ENCODE measurements at places on chromosomes 7 and 10.

GRCh38 chr7:11469028-11469745, 362.8 kb downstream of the THSD7A start:
- peak; percentile 11 for DNase-seq

DNA sequence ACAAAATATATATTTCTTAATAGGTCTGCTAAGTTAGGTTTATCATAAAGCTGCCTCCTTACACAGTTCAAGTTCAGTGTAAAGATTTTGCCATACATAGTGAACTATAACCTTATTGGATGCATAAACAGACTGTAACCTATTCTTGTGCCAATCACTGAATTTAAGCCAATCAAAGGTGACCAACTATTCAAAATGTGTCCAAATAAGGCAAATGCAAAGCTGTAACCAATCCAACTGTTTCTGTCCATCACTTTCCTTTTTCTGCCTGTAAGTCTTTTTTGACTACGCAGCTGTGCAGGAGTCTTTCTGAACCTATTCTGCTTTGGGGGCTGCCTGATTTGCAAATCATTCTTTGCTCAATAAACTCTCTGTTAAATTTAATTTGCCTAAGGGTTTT, 11.6 kb upstream of the DNMBP start:
- no peak for DNase-seq

DNA sequence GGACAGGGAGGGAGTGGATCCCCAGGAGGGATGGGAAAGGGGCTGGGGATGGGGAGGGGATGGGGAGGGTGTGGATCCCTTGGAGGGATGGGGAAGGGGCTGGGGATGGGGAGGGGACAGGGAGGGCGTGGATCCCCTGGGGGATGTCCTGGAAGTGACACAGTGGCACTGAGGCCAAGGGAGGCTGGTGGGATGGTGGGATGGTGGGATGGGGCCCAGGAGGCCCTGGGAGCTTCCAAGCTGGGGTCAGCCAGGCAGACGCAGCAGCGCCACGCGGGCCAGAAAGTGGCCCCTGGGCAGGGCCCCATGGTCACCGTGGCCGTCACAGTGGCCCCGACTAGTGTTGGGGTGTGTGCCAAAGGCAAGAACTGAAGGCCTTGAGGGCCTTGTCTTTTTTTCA, 67.8 kb downstream of the INPP5A start:
- no peak for DNase-seq

DNA sequence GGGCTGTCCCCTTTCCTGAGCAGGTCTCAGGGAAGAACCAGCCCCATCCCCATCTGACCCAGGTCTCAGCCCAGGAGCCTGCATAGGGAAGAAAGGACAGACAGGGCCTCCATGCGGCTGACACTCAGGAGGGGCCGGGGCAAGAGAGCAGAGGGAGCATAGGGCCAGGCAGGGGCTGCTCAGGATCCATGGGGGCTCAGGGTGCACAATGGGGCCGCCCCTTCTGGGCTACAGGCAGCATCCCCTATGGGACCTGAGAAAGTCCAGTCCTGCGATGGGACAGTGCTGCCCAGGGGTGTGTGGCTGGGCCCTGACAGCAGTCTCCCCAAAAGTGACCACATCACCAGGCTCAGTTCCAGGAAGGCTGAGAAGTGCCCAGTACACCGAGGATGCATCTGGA, 32.7 kb upstream of the ZNF735 start:
- DNase-seq = no peak

DNA sequence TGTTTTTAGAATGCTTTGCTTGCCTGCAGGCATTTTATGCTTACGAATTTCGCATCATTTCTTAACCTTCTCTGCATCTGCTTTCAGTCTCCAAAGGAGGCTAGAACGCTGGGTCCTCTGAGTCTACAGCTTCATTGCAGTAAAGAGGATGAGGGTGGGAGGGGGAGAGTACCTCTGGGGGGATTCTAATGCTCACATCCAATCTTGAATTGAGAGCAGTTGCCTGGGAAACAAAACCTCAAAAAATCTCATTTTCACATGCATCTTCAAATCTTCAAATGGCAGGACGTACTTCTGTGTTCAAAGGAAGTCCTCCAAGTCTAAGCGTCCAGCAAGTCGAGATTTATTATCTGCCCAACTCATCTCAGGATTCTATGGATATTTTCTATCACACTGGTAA, 100.7 kb upstream of the PRKCQ start:
- no peak for DNase-seq

DNA sequence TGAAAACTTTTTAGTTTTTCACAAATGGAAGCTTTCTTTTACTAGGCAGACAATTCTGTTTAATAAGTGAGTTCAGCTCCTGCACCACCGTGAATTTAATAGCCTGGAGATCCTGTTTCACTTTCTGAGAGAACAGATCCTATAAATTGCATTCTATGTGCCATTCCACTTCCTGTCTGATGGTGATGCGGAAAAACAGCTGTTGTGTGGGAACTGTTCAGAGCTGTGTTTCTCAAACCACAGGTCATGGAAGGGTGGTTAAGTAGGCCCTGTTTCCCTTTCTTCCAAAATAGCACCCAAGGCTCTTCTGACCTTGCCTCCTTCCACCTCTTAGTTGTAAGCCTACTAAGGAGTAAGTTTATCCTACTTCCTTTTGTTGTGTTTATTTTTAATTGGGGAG, 97.2 kb upstream of the DKK1 start:
- peak; percentile 61 for DNase-seq

- DNase-seq = no peak
These were observed 87.4 kb upstream of the KMT2E start for GRCh38 chr7:104926601-104927041.

- DNase-seq = peak; percentile 12
These were observed 747 bp downstream of the GDI2 start for GRCh38 chr10:5812283-5813090.
